ENCODE measurements at places on chromosomes 16 and 17.

DNA sequence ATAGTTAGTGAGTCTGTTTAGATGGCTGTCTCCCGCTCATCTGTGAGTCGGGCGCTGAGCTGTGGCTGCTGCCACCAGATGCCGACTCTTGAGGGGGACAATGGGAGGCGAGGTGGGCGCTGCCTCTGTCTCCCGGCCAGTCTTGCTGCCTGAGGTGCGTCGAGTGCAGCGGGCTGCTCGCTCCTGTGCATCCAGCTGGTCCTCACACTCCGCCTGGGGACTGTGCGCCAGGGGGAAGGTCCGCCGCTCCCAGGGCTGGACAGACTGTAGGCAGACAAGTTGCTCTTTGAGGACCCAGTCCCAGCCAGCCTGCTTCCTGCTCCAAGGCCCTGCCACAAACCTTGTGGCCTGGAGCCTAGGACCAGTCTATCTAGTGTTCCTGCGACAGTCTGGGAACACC lies 32.4 kb downstream of the STH start:
- DNase-seq, result no peak

DNA sequence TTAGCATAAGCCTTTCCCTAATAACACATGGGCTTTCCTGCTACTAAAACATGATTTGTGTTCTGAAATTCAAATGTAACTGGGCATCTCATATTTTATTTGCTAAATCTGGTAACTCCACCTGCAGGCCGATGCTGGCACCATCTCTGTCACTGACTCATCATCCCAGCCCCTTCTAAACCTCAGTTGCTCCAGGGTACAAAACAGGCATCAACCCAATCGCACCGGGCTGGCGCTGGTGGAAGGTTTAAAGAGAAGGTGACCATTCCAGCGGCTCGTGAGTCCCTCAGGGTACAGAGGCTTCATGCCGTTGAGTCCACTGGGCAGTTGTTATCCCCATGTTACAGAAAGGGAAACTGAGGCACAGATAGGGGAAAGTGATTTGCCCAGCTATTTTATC lies 27.1 kb downstream of the PPL start:
- DNase-seq, result no peak

DNA sequence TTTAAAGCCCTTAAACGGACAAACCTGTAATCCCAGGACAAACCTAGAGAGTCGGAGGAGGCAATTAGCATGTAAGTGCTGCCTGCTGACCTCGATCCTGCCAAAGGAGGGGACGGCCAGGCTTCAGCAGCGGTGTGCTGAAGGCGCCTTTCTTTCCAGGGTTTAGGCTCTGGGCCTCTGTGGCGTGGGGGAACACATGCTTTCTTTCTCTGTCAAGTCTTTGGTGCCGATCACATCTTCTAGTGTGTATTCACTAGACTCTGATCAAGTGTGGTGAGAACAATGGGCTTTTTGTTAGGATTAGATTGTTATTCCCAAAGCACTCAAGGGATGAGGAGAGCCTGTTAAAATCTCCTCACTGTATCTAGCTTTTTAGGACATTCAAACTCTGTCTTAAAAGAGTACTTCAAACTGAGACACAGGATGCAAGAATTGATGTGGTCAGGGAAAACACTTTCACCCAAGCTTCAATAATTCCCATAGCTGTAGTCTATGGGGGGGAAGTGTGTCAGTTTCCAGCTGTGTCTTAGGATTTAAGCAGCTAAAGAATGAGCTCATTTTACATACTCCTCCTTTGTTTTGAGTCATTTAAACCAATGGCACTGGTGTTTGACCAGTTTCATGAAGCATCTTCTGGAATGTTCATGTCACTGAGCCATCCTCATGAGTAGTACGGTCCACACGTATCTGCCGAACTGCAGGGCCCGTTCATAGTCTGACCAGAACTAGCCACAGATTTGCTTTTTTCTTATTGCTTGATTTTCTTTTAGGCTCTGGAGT lies 51.2 kb downstream of the RPA1 start:
- no peak for DNase-seq

DNA sequence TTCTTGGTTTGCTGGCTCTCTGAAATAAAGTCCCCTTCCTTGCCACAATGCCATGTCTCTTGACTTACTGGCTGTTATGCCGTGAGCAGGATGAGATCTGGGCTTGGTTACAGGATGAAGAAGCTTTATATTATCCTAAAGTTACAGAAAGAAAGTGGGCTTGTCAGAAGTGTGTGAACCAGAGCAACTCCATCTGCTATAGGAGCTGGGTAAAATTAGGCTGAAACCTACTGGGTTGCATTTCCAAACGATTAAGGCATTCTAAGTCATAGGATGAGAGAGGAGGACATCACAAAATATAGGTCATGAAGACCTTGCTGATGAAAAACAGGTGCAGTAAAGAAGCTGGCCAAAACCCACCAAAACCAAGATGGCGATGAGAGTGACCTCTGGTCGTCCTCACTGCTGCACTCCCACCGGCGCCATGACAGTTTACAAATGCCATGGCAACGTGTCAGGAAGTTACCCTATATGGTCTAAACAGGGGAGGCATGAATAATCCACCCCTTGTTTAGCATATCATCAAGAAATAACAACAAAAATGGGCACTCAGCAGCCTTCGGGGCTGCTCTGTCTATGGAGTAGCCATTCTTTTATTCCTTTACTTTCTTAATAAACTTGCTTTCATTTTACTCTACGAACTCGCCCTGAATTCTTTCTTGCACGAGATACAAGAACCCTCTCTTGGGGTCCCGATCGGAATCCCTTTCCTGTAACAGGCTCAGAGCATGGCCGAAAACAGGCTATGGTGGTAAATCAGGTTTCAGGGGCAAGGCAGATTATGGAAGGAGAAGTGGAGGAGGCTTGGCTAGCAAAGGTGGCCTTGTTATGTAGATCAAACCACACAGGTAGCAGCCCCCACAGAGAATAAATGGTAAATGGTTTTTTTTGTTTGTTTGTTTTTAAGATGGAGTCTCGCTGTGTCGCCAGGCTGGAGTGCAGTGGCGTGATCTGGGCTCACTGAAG lies 81.3 kb upstream of the C16orf82 start:
- no peak for DNase-seq

GRCh38 chr17:2171702-2172076 lies 116.8 kb downstream of the HIC1 start:
- no peak for DNase-seq

- DNase-seq, result no peak
Observed at GRCh38 chr17:7747635-7748071, 30.1 kb downstream of the DNAH2 start.

DNA sequence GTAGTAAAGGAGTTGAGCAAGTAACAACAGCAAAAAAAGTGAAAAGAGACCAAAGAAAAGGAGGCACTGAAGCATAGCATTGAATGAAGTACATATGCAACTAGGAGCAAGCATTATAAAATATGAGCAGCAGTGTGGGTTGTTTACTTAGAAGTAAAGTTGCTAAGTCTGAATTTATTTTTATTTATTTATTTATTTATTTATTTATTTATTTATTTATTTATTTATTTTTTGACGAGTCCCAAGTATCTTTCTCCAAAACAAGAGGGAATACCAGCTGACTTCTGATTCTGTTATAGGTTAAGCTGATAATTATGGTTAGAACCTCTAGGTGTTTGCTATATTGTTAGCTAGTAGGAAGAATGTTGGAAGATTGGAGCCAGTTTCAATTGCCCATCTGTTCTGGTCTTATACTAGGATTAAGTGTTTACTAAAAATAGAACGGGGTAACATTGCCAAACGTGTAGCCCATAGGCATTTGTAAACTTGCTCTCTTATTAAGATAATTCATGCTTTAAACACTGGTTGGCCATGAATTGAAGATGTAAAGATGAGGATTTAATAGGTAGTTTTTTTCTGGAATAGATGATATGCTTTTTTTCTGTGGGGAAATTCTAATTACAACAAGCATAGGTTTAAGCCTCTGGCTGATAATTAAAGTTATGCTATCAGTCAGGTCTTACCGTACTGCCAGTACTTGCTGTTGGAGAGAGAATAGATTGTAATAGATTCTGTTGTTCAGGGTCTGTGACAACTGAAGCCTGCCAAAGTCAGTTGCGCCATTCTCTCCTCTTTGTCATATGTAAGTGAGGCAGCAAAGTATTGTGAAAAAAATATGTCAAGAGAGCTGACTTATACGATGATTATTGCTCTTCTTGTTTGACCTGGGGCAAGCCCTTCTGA lies 66.7 kb downstream of the PPM1E start:
- no peak for DNase-seq

DNA sequence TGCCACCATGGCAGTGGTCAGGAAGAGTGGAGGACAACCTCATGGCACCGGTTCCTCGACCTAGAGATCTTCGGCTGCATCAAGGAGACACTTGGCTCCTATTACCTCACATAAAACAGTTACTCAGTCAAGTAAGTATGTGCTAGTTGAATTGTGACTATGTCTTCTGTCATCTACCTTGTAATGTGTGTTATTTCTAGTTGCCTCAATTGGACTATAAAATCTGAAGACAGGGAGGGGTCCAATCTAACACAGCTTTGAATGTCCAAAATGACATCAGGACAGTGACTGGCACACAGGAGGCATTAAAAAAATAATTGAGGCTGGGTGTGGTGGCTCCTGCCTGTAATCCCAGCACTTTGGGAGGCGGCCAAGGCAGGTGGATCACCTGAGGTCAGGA lies 17.2 kb downstream of the C16orf86 start:
- no peak for DNase-seq

DNA sequence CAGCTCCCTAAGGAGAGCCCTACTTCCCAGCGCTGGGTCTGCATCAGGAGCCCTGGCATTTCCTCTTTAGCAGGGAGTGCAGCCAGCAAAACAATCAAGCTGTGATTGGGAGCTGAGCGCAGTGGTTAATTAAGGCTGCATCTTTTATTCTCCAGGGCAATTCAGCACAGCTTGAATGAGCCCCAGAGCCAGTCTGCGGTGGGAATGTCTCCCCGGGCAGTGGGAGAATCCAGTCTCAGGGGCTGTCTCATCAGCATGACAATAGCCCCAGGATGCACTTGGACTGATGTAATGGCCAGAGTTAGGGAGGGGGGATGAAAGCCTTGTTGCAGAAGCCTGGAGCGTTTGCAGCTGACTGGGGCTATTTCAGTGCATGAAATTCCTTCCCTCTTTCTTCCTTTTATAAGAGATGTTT lies 292.6 kb upstream of the SOX9 start:
- DNase-seq, result peak; percentile 54

DNA sequence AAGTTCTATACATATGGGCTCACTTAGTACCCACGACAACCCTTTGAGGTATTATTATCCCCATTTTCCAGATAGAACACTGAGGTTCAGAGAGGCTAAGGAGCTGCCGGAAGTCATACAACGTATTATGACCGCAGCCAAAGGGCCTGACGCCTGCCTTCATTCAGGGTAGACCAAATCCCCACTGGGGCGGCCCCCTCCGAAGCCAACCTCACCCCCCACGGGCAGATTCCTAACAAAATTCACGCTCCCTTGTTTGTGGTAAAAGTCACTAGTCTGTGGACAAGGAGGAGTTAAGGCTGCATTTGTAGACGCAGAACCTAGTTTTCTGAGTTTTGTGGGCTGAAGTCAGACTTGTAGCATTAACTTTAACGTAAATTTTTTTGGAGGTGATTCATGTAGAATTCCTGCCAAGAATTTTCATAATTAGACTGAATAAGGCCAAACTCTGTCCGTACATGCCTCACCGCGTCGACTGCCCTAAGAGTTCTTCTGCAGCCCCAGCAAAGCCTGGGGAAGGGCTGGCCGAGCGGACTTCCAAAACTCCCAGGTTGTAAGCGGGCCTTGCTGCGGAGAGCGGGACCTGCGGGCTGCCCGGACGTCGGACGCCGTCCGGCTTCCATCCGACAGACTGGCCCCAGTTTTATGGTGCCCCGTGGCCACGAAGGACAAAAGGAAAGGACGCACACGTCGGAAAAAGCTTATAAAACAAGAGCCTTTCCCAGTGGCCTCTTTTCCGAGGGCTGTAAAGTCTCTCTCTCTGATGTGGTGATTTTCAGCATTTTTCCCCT lies 75.7 kb downstream of the NXN start:
- no peak for DNase-seq

DNA sequence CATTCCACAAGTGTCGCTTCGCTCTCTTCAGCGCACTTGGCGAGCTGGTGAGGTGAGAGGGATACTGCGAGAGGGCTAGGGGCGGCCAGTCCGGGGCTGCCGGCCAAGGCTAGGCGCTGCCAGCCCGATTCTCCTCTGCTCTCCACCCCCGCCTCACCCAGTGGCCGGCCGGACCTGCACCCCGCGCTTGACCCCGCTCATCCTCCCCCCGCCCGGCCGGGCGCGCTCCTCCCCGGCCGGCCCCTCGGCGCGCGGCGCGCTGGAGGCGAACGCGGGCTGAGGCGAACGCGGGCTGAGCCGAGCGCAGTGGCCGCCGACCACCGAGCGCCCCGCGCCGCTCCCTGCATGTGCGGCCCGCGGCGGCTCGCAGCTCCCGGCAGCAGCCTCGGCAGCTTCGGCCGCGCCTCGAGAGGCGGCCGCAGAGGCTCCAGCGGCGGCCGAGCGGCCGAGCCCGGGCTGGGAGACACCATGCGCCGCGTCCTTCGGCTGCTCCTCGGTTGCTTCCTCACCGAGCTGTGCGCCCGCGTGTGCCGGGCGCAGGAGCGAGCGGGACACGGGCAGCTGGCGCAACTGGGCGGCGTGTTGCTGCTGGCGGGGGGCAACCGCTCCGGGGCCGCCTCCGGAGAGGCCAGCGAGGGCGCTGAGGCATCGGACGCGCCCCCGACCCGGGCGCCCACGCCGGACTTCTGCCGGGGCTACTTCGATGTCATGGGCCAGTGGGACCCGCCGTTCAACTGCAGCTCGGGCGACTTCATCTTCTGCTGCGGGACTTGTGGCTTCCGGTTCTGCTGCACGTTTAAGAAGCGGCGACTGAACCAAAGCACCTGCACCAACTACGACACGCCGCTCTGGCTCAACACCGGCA lies at the start of gene SHISA9:
TSS of gene SHISA9 (plus strand) at position 2 of the 865 bp plus-strand sequence.
- DNase-seq, result no peak

All from NCI-H187 (cell line).